Esophagus muscularis mucosa (tissue), 4 donors: ENCODE measurements at places on chromosomes 7 and 10. TPM values are rescaled to one million over a fixed set of nuclear protein-coding genes. Genes with fewer than 3 reads are reported as not detected.

DNA sequence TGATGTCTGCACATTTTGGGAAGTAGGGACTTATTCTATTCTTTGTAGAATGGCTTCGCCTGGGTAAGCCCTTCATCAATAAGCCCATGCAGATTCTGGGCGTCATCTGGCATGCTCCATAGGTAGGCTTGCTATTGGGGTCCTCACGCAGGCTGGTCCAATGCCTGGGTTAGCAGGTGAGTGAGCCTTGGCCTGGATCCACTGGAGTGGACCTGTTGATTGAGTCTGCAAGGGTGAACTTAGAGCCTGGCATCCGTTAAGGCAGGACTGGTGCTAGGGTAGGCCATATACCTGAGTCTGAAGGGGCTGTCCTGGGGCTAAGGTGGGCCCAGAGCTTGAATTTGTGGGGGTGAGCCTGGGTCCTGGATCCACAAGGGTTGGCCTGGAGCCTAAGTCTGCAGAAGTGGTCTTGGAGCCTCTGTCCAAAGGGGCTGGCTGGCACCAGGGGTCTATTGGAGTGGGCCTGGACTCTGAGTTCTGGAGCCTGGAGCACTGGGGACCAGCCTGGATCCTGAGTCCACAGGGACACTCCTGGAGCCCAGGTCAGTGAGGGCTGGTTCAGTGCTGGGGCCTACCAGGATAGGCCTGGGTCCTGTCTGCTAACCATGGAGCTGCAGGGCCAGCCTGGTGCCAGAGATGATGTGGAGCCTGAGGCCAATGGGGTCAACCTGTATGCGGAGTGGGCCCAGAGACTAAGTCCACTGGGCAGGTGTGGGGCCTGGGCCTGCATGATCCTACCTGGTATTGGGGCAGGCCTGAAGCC, 297.7 kb downstream of the PTPRN2 start:
- no peak for DNase-seq

DNA sequence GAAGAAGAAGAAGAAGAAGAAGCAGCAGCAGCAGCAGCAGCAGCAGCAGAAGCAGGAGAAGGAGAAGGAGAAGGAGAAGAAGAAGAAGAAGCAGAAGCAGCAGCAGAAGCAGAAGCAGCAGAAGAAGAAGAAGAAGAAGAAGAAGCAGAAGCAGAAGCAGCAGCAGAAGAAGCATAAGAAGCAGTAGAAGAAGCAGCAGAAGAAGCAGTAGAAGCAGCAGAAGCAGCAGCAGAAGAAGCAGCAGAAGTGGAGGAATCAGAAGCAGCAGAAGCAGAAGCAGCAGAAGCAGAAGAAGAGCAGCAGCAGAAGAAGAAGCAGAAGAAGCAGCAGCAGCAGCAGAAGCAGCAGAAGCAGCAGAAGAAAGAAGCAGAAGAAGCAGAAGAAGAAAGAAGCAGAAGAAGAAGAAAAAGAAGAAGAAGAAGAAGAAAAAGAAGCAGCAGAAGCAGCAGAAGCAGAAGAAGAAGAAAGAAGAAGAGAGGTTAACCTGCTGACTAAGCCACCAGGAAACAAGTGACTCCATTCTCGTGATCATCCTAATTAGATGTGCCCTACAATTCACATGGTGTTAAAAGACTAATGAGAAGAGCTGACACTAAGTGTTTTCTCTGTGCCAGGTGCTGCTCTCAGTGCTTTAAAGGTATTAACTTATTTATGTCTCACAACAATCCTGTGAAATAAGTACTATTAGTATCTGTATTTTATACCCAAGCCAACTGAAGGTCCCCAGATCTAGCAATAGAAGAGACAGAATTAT, 11.6 kb downstream of the CDNF start:
- no peak for DNase-seq

DNA sequence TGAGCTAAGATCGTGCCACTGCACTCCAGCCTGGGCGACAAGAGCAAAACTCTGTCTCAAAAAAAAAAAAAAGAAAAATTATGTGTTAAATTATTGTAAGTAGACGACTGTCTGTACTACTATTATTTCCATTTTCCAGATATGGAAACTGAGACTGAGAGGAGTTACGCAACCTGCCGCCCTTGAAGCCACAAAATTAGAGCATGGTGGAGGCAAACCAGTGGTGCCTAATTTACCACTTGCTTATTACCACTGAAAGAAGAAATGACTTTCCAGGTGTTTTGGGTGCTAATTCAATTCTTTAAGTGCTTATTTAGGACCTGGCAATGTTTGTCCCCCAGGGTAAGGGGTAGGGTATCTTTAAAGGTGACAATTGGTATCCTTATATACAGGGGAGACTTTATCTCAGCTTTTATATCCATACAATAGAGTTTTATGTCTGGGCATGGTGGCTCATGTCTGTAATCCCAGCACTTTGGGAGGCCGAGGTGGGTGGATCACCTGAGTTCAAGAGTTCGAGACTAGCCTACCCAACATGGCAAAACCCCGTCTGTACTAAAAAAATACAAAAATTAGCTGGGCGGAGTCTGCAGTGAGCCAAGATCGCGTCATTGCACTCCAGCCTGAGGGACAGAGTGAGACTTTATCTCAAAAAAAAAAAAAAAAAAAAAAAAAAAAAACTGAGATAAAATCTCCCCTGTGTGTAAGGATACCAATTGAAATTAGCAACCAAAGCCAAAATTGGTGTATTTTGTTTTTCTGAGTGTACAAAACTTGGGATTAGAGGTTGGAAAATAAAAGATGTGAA, 16.6 kb upstream of the CAMK1D start:
- DNase-seq: no peak

DNA sequence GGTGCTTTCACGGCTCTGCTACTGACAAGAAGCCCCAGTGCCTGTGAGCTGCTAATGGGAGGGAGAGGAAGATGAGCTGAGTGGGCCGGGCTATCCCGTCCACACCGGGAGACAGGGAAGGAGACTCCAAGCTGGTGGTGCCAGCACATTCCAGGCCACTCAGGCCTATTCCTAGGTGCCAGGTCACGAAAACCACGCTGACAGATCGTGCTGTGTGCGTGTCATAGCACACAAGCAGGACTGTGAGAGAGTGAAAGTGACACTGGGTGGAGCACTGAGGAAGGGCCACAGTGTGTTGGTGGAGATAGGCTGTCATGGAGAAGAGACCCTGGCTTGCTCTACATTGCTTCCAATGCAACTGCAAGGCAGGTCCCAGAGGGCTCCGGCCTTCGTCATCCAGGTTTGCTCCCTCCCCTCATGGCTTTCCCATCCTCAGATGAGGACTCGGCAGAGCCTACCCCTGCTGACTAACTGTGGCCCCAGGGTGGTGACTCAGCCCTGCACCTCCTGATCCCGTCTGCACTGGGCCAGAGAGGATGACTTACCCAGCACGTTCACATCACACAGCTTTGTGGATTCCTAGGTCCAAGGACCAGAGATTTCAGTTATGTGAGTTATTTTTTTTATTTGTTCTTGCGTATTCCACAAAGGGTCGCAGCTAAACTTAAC, 167.3 kb downstream of the EGFR start:
- DNase-seq: no peak

GRCh38 chr10:51427758-51428157, 271.6 kb downstream of the CSTF2T start:
- no peak for DNase-seq

GRCh38 chr10:70348228-70348850, 34.1 kb downstream of the LRRC20 start:
- no peak for DNase-seq

DNA sequence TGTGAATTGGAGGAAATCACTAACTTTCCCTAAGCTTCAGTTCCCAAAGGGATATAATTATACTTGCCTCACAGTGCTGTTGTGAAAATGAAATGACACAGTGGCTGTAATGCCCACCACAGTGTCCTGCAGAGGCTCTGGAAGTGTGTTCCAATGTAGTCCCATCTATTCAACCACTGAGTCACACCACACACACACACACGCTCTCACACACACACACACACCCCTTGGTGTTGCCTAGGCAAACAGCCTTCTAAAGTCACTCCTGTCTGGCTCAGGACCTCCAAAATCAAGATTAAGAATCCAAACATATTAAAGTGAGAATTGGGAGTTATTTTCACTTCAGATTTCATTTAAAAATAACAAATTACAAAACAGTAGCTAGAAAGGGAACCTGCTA, 73.3 kb downstream of the NRCAM start:
- no peak for DNase-seq

GRCh38 chr7:66539902-66540375, 88.7 kb upstream of the KCTD7 start:
- DNase-seq: no peak

DNA sequence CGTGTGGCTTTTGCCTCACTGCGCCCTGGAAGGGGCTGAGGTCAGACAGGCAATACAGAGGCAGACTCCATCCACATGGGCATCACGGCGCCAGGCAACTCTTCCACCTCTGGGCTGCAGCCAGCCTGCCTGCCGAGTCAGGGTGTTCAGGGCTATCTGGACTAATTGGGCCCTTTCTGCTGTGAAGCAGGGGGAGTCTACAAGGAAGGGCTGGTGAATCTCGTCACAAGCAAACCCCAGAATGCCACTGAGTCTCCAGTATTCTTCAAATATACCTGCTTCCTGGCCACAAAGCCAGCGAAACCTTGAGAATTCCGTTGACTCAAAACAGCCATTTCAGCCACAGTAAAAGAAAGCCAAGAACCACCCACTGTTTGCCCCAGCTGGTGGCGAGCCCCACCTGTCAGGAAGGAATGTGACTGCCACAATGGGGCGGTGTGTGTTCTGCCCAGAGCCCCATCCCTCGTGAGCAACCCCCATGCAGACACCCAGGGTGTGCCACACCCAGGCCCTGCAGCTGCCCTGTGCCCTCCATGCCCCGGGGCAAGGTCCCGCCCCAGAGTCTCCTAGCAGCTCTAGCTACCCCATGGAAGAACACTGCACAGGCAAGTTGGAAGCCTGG, 117.3 kb downstream of the FAM53B start:
- no peak for DNase-seq

DNA sequence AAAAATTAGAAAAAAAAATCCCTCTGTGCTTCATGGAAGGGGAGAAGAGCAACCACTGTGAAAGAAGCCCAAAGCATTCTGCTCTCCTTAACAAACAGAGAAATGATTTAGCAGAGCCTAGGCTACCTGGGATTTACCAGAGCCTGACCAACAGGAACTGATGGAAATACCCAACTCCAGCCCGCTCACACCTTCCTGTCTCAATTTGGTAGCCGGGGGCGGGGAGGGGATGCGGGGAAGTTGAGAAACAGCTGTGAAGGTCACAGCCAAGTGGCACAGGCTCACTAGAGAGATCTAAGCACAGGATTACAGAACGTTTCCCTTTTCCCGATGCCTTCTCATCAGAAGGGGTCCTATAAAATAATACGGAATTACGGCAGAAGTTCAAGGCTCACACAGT, 17.6 kb downstream of the RSU1 start:
- DNase-seq: no peak

- no peak for DNase-seq
These were observed 167.4 kb downstream of the TEX36 start for GRCh38 chr10:125515571-125515970.

DNA sequence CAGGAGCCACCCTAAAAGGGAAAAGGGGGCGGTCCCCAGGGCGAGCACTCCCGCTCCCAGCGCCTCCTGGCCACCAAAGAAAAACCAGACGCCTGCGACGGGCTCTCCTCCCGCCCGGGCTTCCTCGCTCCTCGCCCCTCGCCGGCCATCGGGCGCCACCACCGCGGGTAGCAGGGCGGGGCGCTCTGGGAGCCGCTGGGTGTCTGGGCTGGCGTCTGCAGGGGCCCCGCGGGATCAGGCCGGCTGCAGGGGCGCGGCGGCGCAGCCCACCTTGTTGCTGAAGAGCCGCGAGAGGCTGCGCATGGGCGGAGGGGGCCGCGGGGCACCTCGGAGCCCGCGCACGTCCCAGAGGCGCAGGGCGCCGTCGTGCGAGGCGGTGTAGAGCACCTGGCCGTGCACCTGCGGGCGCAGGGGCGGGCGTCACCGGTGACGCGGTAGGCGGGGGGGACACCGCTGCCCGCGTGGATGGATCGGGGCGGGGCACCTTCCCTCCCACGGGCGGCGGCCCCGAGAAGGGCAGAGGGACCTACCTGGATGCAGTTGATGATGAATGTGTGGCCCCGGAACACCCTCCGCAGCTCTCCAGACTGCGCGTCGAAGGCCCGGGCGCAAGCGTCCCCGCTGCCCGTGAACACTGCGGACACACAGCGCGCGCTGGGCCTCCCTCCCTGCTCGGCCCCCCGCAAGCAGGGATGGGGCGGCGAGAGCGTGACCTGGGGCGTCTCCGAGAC, 28.3 kb downstream of the WDR86 start:
- DNase-seq: no peak

GRCh38 chr7:11317766-11318165, 344.1 kb downstream of the PHF14 start:
- no peak for DNase-seq

DNA sequence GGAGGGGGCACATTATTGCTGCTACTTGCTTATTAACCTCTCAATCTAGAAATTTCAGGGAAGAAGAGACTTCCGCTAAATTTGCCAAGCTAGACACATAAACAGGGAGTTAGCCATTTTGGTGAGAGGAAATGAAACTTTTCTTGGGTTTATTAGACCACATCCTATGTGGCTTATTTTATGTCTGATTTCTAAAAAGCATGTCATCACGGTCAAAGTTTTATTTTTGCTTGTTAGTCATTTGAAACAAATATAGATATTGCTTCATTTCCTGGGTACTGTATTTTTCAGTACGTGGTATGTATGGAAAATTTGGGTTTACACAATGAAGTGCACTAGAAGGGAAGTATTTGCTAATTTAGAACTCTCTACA, 144.1 kb downstream of the TCF7L2 start:
- no peak for DNase-seq

DNA sequence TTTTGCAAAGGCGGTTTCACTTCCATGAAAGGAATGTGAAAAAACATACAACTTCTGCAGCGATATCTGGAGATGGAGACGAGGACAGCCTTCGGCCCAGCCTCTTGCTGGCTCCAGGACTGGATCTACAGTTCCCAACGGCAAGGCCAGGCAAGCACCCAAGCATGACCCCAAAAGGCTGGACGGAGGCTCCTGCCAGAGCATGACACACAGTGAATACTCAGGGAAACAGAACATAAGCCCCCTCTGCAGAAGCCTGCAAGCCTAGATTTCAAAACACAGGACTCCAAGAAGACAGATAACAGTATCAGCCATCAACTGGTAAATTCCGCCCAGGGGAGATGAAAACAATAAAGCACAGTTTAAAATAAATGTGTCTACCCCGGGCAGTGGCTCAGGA, 3.3 kb upstream of the LRRC27 start:
- DNase-seq: no peak

- no peak for DNase-seq
These were observed at the start of gene MDFIC for GRCh38 chr7:114922026-114922651. Gene MDFIC (plus strand): TSS chr7:114922094. CDS start chr7:114923034, 940 bp downstream.

- no peak for DNase-seq
These were observed 82.6 kb downstream of the PRPF18 start for GRCh38 chr10:13669182-13669855.

- DNase-seq: no peak
These were observed 69.3 kb downstream of the OSBPL3 start for GRCh38 chr7:24910551-24911212.

The RBM28 gene
- 14.9 TPM for total RNA-seq

The CYP2C9 gene
- total RNA-seq: not detected

The PARP12 gene
- total RNA-seq: 23.2 TPM

The KCP gene
- 0.66 TPM for total RNA-seq

The CPA4 gene
- total RNA-seq: not detected

The ASZ1 gene
- not detected for total RNA-seq

The LRMDA gene
- total RNA-seq: 34.9 TPM

The PAX4 gene
- not detected for total RNA-seq

The SLC39A12 gene
- not detected for total RNA-seq

The NAT16 gene
- not detected for total RNA-seq
